HS-5 (cell line): ENCODE measurements at places on chromosomes 3 and 15.

- DNase-seq: peak; percentile 3
Observed at GRCh38 chr15:23422946-23423708, 23.9 kb downstream of the GOLGA6L2 start.

DNA sequence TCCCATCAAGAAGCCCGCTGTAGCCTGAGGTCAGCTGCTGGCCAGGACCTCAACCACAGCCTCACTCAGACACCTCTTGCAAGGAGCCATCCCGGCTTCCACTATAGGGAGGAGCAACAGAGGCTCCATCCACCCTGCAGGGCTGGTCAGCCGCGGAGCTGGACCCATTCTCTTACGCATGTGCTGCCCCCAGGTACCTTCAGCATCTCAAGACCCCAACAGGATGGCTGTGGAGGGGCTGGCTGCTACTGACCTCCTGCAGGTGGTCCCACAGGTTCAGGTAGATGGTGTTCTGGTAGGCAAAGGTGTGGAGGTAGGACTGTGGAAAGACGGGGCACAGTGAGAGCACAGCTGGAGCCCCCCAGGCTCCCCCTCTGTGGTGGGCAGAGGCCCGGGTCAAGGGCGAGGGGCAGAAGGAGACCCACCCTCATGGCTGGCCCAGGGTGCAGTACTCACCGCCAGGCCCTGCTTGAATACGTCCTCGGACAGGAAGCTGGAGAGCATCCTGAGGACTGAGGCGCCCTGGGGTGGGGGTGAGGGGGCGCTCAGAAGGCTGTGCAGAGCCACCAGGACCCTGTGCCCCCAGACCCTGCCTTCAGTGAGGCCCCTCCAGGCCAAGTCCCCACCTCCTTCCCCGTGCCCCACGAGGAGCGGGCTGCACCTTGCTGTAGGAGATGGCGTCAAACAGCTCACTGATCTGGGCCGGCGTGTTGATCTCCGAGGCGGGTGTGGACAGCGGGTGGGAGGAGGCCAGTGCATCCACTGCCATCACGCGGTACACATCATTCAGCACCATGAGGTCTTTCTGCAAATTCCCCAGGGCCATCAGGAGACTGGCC, 11.4 kb downstream of the ANPEP start:
- no peak for DNase-seq

DNA sequence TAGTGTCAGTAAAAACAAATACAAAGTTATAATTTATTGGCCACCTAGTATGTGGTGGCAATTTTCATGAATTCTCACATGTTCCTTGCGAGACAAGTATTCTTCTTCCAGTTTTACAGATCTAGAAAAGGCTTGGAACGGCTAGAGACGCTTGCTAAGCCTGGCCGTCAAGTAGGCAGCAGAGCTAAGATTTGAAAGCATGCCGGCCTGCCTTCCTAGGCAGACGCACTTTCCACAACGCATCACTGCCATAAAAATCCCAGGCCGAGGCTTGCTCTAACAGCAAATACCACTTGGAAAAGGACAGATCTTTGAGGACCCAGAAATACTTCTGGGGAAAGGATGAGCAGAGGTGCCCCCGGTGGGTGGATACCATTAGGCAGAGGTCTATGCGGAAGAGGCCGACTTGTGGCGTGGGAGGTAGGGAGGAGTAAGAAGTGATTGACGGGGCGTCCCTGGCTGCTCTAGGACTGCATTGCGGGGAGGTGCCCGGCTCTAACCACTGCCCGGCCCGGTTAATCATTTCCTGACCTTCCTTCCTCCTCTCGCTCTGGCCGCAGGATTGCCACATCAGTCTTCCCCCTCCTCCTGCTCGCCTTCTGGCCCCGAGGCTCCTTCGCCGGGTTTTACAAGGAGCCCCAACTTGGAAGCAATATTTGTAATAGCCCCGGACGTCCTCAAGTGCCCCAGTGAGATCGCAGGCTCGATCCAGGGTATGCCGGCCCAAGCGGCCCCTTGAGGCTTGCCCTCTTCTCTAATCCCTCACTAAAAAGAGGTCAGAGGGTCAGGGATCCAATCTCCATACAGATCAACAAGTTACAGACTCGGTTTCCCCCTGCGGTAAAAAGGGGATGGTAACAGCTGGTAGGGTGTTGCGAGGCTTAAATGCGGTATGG, 1.3 kb upstream of the USP3 start:
- DNase-seq: peak; percentile 76

GRCh38 chr3:179955809-179956208, 80.9 kb downstream of the PEX5L start:
- no peak for DNase-seq

DNA sequence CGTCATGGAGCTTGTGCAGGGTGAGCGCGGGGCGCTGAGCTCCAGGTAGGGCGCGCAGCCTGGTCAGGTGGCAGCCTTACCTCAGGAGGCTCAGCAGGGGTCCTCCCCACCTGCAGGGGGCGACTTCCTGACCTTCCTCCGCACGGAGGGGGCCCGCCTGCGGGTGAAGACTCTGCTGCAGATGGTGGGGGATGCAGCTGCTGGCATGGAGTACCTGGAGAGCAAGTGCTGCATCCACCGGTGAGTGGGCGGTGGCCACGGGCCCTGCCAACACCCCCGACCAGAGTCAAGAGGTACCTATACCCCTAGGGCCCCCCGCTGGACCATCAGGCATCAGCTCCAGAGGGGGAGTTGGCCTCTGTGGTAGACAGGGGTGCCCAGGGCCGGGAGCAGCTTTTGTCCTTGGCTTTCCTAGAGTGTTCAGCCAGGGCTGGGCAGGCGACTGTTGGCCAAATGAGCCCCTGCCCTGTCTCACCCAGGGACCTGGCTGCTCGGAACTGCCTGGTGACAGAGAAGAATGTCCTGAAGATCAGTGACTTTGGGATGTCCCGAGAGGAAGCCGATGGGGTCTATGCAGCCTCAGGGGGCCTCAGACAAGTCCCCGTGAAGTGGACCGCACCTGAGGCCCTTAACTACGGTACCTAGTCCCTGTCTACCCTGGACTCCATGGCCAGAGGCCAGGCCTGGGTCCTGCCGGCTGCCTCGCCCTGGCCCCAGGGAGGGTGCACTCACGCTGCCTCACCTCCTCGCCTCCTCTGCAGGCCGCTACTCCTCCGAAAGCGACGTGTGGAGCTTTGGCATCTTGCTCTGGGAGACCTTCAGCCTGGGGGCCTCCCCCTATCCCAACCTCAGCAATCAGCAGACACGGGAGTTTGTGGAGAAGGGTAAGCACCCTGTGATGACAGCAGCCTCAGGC, 9.1 kb downstream of the FES start:
- DNase-seq: no peak

- DNase-seq: peak; percentile 82
Observed at GRCh38 chr3:172317984-172318383, 130.3 kb downstream of the GHSR start.

DNA sequence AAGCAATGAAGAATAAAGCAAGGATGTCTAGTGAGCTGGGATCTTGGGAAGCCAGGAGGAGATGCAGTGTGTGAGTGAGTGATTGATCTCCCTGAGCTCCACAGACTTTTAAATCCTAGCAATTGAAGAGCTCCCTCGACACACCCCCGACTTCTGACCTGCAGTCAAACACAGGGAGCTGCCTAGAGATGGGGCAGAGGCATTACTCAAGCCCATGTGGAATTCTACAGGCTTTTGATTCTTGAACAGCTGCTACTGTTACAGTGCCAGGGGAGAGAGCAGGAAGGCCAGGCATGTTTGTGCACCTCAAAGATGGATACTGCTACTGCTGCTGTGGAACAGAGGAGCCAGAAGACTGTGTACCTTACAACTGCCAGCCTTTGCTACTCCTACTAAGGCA, 1403.1 kb upstream of the ALCAM start:
- DNase-seq: no peak

DNA sequence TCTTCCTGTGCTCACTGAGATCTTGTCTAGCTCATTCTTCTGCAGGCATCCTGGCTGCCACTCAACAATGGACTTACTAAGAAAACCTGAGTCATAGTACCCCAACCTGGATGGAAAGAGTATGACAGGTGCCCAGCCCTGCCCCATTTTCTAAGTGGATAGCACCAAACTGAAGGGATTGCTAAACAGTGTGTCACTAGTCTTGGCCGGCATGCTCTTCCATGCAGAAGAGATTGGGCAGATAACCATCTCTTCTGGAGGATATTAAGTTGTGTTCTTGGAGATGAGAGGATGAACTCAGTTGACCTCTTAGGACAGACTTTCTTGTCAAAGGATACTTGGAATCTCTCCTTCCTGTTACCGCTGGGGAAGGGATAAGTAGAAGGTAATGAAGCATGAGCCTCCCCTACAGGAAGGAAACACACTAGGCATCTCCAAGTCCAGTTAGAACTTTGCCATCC, 797.5 kb downstream of the AGBL1 start:
- no peak for DNase-seq

- no peak for DNase-seq
Observed at GRCh38 chr15:42919799-42920518, 619 bp downstream of the TTBK2 start.

DNA sequence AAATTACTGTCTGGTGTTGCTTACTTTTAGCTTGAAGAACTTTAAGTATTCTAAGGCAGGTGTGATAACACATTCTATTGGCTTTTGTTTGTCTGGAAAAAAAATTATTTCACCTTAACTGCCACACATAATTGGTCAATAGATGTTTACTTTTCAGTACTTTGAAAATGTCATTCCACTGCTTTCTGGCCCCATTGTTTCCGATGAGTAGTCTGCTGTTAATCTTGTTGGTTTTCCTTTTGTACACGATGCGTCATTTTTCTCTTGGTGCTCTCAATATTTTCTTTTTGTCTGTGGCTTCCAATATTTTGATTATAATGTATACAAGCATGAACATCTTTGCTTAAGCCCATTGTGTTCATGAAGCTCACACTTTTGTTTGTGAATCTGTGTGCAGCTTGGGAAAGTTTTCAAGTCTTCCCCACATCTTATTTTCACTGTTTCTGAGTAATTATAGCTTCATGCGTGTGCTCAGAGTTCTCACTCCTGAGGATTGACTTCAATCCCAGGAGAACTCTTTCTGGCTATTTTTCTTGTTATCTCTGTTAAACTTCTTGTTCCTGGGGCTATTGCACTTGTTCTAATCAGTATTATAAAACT, 664.7 kb downstream of the IGSF11 start:
- DNase-seq: no peak

- DNase-seq: no peak
Observed at GRCh38 chr3:194312743-194313281, 38.3 kb downstream of the CPN2 start.

GRCh38 chr3:9100513-9100894, 137.2 kb upstream of the RAD18 start:
- DNase-seq: no peak

GRCh38 chr3:78517965-78518364, 1249.8 kb downstream of the ROBO1 start:
- DNase-seq: no peak

- DNase-seq: no peak
Observed at GRCh38 chr3:76122007-76122406, 336.7 kb upstream of the ZNF717 start.

DNA sequence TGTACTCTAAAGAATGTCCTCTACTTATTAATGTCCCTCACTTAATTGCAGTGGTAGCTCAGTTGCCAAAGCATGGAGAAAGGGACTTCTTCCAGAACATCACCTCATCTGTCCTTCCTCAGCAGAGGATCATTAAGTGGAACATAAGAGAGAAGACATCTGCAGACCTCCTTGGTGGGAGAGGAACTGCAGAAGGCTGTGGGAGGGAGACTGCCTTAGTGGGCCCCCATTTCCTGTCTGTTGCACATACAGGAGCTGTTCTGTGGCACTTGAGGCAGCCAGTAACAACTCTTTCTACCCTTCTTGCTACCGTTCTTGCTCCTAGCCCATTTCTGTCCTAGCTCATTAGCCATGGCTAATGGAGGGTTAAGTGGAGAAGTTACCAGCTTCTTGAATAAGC, 33.6 kb downstream of the HPS3 start:
- DNase-seq: no peak

DNA sequence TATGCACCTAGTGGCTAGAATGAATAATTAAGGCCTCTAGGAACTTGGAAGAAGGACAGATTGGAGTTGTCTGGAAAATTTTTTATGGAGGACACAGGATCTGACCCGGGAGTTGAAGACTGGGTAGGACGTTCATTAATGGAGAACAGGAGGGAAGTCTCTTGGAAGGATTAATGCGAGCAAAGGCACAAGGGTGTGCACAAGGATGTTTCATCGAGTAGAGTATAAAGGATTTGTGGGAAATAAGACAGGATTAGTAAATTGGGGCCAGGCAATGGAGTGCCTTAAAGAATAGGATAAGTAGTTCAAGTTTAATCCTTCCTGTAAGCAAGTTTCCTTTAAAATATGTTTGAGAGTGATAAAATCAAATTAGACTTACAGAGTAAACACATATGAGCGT, 14.6 kb downstream of the LMOD3 start:
- DNase-seq: no peak

GRCh38 chr3:175573226-175573625, 714.1 kb downstream of the NAALADL2 start:
- DNase-seq: no peak

DNA sequence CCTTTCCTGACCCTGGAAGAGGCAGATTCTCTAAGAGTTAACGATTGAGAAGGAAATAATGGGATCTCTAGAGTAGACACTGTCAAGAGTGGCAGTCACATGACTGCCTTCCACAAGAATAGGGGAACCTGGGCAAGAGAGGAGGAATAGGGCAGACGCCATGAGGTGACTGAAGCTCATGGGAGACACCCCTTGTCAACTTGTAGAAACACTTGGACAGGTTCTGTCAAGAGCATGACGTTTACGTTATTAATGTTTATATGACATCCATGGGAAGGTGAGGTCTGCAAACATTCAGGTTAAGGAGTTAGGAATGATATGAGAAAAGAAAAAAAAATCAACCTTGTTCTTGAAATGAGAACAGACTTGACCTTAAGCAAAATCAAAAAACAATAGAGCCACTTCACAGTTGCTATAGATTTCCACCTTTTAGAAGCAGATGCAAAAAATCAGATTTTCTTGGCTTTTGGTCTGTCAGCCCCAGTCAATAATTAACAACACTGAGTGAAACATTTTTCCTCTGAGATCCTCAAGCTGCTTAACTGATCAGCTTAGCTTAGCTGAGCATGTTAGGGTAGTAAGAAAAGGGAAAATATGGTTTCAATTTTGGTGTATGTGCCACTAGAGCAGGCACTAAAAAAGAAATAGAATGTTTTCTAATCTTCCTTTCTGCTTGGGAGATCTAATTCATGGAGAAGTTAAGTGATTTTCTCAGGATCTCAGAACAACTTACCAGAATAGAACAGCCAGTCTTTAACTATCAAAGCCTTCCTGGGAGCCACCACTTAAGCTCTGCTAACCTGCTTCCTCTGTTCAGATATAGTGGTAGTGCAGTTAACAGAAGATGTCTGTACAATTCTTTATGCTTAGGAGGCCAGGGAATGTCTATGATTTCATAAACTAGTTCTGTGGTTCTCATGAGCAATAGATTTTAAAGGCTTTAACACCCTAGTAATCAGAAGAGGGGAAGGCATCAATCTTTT, 116.9 kb downstream of the B3GALNT1 start:
- DNase-seq: no peak

- DNase-seq: no peak
Observed at GRCh38 chr3:116037954-116038911, 407.1 kb downstream of the LSAMP start.

DNA sequence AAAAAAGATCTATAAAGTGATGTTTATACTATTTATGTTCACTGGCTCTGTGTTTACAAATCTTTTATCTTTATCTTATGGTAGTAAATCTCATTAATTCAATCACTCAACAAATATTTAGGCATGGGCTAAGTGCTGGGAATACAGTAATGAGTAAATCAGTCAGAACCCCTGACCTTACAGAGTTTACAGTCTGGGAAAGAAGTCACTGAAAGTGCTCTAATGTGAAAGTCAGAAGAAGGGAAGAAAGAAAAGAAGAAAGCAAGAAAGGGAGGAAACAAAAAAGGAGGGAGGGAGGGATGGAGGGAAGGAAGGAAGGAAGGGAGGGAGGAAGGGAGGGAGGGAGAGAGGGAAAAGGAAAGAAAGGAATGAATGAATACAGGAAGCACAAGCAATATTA, 96.8 kb upstream of the SOX2 start:
- no peak for DNase-seq
